Thymus (tissue), 14 donors: ENCODE measurements at places on chromosomes 6 and 20. TPM values are rescaled to one million over a fixed set of nuclear protein-coding genes. Genes with fewer than 3 reads are reported as not detected.

Gene ZCCHC3
- total RNA-seq = 28.5 TPM

Gene NHLRC1
- total RNA-seq = 0.99 TPM

Gene POPDC3
- total RNA-seq = 0.33 TPM

Gene PHACTR3
- 2.9 TPM for total RNA-seq

DNA sequence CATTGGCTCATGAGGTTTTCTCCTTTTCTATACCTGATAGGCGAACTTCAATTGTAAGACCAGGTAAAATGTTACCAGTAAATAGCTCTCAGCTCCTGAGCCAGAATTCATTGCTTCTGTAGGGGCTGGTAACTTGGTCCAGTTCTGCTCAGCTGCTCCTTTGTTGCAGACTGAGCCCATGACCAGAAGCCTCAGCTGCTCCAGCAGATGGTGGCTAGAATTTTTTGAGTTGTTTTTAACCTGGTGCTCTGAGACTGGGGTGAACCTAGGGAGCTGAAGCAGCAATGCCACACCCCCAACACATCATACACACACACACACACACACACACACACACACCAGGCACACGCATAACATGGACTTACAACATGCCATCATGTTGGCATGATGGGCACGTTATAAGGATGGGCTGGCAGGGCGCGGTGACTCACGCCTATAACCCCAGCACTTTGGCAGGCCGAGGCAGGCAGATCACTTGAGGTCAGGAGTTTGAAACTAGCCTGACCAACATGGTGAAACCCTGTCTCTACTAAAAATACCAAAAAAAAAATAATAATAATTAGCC, 103.1 kb downstream of the QRSL1 start:
- H3K36me3 ChIP-seq = no peaks in the 10 kb centered on the region
- H3K27ac ChIP-seq = no peak overlapping the region
- DNase-seq = no peak
- H3K4me3 ChIP-seq = no peak overlapping the region
- H3K4me1 ChIP-seq = peaks cover 3% of the 10 kb centered on the region
- H3K27me3 ChIP-seq = no peaks in the 10 kb centered on the region

DNA sequence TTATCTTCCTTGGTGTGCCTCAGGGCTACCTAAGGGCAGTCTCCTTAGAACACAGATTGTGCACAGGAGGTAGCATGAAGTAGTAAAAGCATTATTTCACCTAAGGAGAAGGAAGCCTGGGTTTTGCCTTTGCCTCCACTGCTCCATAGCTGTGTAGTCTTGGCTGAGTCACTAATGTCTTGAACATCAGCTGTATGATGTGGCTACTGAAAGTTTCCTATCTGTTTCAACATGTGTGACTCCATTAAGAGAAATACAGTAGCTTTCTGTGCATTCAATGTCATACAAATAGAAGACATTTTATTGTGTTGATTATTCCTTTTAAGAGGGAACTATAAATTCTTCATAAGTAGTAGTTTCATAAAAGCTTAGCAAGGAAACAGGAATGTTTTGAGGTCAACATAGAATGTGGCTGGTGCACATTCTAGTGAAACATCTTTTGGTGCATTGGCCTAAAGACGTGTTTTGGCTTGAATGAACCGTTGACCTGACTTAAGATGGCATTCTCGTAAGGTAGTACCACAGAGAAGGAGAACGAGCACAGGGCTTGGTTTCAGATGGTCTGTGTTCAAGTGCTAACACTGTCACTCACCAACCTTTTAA, 70.6 kb downstream of the CTNNBL1 start:
- H3K27me3 ChIP-seq = no peaks in the 10 kb centered on the region
- DNase-seq = no peak
- peaks cover 9% of the 10 kb centered on the region for H3K36me3 ChIP-seq
- no peak overlapping the region for H3K27ac ChIP-seq

- DNase-seq = no peak
- H3K4me1 ChIP-seq = no peaks in the 10 kb centered on the region
- no peak overlapping the region for H3K27ac ChIP-seq
- no peak overlapping the region for H3K4me3 ChIP-seq
- H3K27me3 ChIP-seq = no peaks in the 10 kb centered on the region
- H3K36me3 ChIP-seq = peaks cover 3% of the 10 kb centered on the region
Observed at GRCh38 chr6:34816635-34817301, 24.9 kb downstream of the BLTP3A start.

DNA sequence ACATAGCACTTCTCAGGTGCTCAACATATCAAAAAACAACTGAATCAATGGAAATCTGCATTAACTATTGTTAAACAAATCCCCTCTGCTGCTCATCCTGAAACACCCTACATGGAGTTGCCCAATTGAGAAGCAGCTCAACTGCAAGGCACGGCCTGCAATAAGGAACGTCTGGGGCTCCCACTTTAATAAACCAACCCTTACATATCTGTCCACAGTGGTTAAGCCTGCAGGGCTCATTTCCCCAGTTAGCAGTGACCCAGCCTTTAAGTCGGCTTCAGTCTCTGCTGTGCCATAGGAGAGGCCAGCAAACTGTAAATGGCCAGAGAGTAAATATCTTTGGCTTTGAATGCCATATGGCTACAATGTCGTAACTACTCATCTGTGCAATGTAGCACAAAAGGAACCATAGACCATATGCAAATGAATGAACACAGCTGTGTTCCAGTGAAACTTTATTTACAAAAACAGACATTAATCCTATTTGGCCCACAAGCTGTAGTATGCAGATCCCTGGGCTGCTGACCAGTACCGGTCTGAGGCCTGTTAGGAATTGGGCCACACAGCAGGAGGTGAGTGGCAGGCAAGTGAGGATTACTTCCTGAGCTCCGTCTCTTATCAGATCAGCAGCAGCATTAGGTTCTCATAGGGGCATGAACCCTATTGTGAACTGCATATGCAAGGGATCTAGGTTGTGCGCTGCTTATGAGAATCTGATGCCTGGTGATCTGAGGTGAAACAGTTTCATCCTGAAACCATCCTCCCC, 522.7 kb upstream of the CDH4 start:
- no peak for DNase-seq
- H3K36me3 ChIP-seq = no peaks in the 10 kb centered on the region
- H3K27me3 ChIP-seq = no peaks in the 10 kb centered on the region
- no peak overlapping the region for H3K4me3 ChIP-seq

DNA sequence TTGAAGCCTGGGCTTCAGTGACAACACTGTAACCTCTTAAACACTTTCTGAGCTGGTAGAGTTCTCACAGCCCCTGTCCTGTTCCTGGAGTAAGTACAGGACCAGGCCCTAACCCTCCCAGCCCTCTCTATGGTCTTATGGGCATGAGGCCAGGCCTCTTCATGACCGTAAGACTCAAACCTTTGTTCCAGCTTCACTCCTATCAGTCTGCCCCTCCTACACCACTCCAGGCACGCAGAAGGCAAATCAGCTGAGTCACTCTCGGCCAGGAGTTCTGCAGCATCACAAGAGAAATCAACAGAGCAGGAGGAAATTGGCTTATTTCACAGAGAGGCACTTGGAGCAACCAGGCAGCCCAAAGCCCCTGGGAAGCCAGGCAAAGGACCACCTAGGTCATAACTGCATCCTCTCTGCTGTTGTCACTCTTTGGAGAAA, 25.3 kb upstream of the CHD6 start:
- H3K4me1 ChIP-seq = no peaks in the 10 kb centered on the region
- no peaks in the 10 kb centered on the region for H3K36me3 ChIP-seq
- H3K4me3 ChIP-seq = no peak overlapping the region
- H3K27ac ChIP-seq = peak overlapping the region; percentile 36
- no peak for DNase-seq

DNA sequence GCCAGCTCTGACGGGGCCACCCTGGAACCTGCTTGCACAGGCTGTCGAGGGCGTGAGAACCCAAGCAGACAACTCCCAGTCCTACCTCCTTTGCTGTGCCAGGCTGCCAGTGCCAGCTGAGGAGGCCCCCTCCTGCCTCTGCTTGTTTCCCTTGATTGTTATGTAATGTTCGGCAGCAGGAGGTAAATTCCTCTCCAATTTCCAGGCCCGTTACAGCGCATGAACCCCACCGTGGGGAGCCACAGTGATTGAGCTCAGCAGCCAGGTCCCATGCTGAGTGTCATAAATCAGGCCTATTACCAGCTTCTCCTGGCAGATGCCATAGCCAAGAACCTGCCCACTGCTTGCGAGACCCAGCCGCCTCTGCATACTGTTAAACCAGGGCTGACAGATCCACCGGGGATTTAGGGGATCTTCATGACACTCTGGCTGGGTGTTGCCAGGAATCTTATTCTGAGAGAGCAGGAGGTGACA, 320.5 kb downstream of the DHX35 start:
- no peak overlapping the region for H3K27ac ChIP-seq
- H3K36me3 ChIP-seq = no peaks in the 10 kb centered on the region
- no peaks in the 10 kb centered on the region for H3K4me1 ChIP-seq
- H3K27me3 ChIP-seq = peaks cover 4% of the 10 kb centered on the region
- DNase-seq = no peak

DNA sequence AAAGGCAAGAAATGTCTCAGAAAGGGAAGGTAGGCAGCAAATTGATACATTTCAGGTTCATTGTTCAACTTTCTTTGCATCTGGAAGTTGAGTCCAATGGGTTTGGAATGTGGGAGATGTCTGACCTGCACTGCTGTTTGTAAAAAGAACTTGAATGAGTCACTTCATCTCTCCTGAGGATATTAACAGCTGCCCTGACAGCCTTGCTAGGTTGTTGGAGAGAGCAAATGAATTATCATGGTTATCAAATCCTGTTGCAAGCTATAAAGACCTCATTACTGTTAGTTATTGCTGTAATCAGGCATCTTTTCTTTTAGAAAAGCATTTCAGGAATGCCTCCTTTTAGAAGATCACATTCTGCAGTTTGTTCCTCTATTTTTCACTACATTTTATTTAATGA, 23.0 kb upstream of the FLRT3 start:
- no peaks in the 10 kb centered on the region for H3K27me3 ChIP-seq
- no peak overlapping the region for H3K4me3 ChIP-seq
- H3K27ac ChIP-seq = no peak overlapping the region
- DNase-seq = no peak

DNA sequence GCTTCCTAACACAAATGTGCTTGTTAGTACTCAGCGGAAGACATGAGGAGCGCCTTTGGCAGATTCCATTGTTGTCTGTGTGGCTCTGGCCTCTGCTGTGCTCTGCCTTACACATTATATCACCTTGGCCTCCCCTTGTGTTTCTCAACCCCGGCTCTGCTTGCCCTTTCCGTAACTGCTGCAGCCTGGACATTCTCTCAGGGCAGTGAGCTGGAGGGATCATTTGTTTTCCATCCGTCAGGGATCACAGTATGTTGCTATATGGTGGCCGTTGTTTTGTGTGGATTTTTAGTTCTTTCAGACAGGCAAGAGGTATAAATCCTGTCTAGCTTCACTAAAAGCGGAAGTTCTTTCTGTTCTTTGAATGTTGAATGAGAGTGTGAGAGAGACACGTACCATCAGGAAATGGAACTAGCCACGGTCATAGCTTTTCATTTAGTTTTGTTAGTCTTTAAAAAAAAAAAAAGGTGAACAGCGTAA, 175.1 kb downstream of the JARID2 start:
- no peak overlapping the region for H3K4me3 ChIP-seq
- H3K27ac ChIP-seq = peak overlapping the region; percentile 11
- peak; percentile 66 for DNase-seq
- H3K4me1 ChIP-seq = peaks cover 26% of the 10 kb centered on the region
- no peaks in the 10 kb centered on the region for H3K27me3 ChIP-seq

- H3K36me3 ChIP-seq = no peaks in the 10 kb centered on the region
- H3K27me3 ChIP-seq = no peaks in the 10 kb centered on the region
- peaks cover 6% of the 10 kb centered on the region for H3K4me1 ChIP-seq
- DNase-seq = no peak
Observed at GRCh38 chr6:156595476-156595875, 181.7 kb upstream of the ARID1B start.

- H3K27me3 ChIP-seq = no peaks in the 10 kb centered on the region
- no peaks in the 10 kb centered on the region for H3K36me3 ChIP-seq
- no peak for DNase-seq
- no peaks in the 10 kb centered on the region for H3K4me1 ChIP-seq
- no peak overlapping the region for H3K4me3 ChIP-seq
Observed at GRCh38 chr6:12529364-12530019, 187.1 kb upstream of the PHACTR1 start.

DNA sequence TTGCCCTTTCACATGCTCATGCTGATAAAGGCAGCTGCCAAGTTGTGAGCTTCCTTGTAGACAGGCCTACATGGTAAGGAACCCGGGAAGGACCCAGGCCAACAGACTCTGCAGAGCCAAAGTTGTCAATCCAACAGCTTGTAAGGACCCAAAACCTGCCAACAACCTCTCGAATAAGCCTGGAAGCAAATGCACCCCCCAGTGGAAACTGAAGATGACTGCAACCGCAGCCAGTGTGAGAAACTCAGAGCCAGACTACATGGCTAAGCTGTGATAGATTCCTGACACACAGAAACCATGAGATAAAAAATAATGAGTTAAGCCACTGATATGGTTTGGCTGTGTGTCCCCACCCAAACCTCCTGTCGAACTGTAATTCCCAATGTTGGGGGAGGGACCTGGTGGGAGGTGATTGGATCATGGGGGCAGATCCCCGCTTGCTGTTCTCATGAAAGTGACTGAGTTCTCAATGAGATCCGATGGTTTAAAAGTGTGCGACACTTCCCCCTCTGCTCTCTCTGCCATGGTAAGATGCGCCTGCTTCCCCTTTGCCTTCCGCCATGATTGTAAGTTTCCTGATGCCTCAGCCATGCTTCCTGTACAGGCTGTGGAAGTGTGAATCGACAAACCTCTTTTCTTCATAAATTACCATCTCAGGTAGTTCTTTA, 18.8 kb upstream of the CLPSL2 start:
- no peak overlapping the region for H3K27ac ChIP-seq
- H3K27me3 ChIP-seq = no peaks in the 10 kb centered on the region
- no peak for DNase-seq

DNA sequence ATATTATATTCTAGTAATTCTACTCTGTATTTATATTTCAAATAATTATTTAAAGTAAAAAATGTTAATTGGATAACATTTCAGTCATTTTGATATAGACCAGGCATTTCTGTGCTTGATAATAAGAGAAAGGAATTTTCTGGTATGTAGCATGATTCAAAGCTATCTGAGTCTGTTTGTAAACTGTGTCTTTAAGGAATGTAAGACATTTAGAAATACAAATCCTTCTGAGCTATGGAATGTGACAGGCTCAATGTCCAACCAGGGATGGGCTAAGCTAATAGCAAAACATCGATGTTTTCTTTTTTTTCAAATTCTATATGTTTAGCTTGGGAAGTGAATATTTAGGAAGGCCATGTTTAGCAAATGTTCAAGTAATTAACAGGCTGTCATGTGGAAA, 41.5 kb upstream of the FAM83B start:
- no peaks in the 10 kb centered on the region for H3K27me3 ChIP-seq
- H3K27ac ChIP-seq = no peak overlapping the region
- no peak for DNase-seq
- H3K36me3 ChIP-seq = no peaks in the 10 kb centered on the region

GRCh38 chr6:88764081-88764480, 199.3 kb downstream of the RNGTT start:
- DNase-seq = no peak
- H3K36me3 ChIP-seq = peaks cover 2% of the 10 kb centered on the region
- no peaks in the 10 kb centered on the region for H3K27me3 ChIP-seq
- no peaks in the 10 kb centered on the region for H3K4me1 ChIP-seq
- no peak overlapping the region for H3K27ac ChIP-seq

GRCh38 chr20:30812739-30813411, 444.6 kb upstream of the DEFB115 start:
- H3K4me1 ChIP-seq = no peaks in the 10 kb centered on the region
- no peak overlapping the region for H3K4me3 ChIP-seq
- H3K27me3 ChIP-seq = no peaks in the 10 kb centered on the region
- no peak overlapping the region for H3K27ac ChIP-seq
- H3K36me3 ChIP-seq = no peaks in the 10 kb centered on the region
- no peak for DNase-seq

- H3K27ac ChIP-seq = no peak overlapping the region
- H3K4me1 ChIP-seq = no peaks in the 10 kb centered on the region
- DNase-seq = no peak
- no peak overlapping the region for H3K4me3 ChIP-seq
- no peaks in the 10 kb centered on the region for H3K27me3 ChIP-seq
- no peaks in the 10 kb centered on the region for H3K36me3 ChIP-seq
Observed at GRCh38 chr20:47705497-47705856, 79.8 kb downstream of the SULF2 start.
